ENCODE measurements at places on chromosomes 2 and 18.

DNA sequence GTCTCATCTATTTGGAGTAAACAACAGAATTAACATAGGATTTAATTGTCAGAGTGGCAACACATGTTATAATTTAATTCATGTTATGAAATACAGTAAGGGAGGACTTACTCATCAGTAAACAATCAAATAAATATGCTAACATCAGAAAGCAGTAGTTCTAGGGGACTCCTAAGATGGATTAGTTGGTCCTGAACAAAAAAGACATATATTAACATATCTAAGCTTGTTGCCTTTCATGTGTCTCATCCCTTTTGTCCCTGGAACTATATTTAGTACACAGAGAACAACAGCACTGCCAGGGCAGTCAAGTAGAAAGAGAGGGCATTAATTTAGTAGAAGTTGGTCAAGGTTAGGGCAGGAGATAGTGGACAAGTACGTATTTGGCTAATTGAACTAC, 117.8 kb upstream of the FZD5 start:
- DNase-seq = no peak

- no peak for DNase-seq
These were observed 2.3 kb downstream of the EGR4 start for GRCh38 chr2:73291093-73291460.

- no peak for DNase-seq
These were observed 21.5 kb upstream of the MFSD2B start for GRCh38 chr2:23988371-23988770.

- no peak for DNase-seq
These were observed 128.0 kb upstream of the MSH6 start for GRCh38 chr2:47654790-47655562.

DNA sequence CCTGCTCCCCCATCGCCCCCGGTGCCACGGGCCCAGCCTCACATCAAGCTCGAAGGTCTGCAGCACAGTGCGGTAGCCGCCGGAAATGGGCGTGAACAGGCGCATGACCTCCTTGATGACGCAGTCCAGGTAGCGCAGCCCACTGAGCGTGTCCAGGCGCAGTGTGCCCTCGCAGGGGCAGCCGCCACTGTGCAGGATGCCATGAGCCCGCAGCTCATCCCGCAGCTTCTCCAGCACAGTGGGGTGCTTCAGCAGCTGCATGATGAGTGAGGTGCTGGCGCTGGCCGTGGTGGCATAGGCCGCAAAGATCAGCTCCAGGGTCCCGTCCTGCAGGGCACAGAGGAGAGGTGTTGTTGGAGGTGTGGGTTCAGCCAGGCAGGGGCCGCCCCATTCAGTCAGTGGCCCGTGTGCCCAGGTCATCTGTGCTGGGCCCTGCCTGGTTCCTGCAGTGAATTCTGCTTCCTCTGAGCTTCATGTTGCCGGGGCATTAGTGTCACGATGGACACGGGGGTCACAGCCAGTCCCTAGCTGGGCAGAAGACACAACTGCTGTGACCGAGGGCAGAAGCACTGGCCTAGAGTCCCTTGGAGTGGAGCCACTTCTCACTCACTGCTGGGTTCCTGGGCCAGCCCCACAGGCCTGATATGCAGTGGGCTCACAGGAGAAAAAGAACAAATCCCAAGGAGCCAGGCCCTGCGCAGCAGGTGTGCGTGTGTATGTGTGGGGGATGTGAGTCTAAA, 14.5 kb downstream of the CYP26B1 start:
- DNase-seq = no peak

DNA sequence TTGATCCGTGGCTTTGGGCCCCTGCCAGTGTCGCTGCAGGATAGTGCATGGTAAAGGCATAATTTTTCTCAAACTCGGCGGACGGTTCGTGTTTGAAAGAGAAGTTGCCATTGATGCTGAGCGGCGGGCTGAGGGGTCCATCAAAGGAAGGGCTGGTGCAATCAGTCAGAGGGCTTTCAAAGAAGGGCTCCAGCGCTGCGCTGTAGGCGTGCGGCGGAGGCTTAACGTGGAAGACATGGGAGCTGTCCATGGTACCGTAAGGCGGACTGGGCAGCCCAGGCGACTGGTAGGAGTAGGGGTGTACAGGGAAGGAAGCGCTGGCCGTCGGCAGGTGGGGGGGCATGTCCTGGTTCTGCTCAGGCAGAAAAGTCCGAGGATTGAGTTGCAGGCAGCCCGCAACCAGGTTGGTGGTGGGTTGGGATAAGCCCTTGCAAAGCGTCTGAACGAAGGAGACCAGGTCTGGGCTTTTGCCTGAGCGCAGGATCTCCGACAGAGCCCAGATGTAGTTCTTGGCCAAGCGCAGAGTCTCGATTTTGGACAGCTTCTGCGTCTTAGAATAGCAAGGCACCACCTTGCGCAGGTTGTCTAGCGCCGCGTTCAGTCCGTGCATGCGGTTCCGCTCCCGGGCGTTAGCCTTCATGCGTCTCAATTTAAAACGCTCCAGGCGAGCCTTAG, 2.3 kb downstream of the NEUROD1 start:
- DNase-seq = no peak

DNA sequence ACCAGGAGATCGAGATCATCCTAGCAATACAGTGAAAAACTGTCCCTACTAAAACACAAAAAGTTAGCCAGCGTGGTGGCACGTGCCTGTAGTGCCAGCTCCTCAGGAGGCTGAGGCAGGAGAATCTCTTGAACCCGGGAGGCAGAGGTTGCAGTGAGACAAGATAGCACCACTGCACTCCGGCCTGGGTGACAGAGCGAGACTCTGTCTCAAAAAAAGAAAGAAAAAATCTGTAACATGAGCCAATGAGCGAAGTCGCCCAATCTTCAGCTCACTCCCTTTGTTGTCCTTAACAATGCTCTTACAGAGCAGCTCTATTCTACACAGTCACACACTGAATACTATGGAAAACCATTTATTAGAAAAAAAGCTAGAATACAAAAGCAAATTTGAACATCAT, 22.0 kb downstream of the FAM98A start:
- DNase-seq = no peak

DNA sequence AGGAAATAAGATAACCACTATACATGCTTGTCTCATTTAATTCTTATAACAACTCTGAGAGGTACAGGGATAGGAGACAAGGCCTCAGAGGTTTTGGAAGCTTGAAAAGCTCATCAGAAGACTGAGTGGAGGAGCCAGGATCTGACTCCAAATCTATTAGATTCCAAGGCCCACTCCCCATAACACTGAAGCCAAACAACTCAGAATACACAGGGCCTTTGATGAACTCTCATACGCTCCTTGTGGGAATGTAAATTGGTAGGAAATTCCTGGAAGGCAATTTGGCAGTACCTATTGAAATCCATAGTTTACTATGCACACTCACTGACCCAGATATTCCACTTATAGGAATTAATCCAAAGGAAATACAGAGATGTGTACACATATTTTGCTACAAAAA, 27.9 kb downstream of the WIPF1 start:
- DNase-seq = no peak

DNA sequence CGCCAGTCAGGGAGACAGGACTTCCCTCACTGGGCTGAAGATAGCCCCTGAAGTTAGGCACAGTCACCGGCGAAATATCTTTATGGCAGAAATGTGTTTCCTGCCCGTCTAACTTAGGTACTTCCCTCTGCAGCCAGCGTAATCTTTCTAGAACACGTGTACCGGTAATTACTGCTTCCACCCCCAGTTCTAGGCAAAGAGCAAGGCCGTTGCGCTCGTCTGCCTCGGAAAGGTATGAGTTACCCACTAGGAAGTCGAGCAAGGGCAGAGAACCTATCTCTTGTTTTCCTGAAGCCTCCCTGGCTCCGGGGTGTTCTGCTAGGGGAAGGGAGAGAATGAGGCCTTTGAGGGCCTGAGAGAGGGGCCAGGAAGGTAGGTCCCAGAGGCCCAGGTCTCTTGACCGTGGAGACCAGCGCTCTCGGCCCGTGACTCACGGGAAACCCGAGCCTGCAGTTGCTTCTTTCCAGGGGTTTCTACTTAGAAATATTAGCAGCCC, 70.0 kb downstream of the TWSG1 start:
- DNase-seq = no peak

- peak; percentile 13 for DNase-seq
These were observed 139.2 kb downstream of the LAMA3 start for GRCh38 chr18:23828426-23828825.

DNA sequence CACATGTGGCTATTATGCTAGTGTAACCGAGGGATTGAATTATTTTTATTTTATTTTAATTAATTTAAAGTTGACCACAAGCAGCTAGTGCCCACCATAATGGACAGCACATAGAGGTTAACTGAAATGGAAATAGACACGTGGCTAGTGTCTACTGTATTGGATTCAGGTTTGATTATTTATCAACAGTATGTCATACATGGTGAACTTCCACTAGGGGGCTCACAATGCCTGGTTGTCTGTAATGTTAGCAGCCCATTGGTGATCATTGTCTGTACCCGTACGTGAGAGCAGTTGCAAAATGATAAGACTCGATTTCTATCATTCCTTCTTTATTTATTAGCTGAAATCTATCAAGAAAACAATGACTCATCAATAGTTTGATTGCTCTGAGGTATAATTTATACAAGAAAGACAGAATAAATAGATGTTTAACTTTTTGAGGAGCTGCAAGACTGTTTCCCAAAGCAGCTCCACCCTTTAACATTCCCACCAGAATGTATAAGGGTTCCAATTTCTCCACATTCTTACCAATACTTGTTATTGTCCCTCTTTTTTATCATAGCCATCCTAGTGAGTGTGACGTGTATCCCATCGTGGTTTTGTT, 76.5 kb downstream of the CYBRD1 start:
- DNase-seq = no peak

- no peak for DNase-seq
These were observed 19.3 kb upstream of the SMCHD1 start for GRCh38 chr18:2636126-2636631.

DNA sequence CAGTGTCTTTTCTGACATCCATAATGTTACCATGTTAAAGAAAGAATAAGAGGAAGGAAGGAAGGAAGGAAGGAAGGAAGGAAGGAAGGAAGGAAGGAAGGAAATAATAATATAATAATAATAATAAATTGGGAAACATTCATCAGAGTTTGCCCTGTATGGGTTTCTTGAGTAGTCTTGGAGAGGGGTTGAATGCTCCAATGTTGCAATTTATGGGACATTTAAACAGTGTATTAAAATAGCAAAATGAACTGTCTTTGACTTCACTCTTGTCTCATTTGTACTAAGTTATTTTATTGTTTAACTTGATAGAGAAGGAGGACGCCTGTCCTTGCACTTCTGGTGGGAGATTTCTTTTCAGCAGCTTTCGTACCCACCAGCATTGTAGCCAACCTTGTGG, 277.7 kb downstream of the RNF144A start:
- no peak for DNase-seq

Data from activated T-helper 9 cell treated with anti-CD3 and anti-CD28 coated beads, Interleukin-2, amount 50 U/mL, for 16 hours (primary cell).